Colonic mucosa (tissue), 4 donors: ENCODE measurements at places on chromosomes 13 and 19. TPM values are rescaled to one million over a fixed set of nuclear protein-coding genes. Genes with fewer than 3 reads are reported as not detected.
A peak's percentile ranks its signal among the peaks of the same experiment; 100 is the strongest.

KIR2DL4 gene
- not detected for total RNA-seq

NXNL1 gene
- not detected for total RNA-seq

ZNF155 gene
- 6.1 TPM for total RNA-seq

CBLC gene
- total RNA-seq, result 65.6 TPM

- H3K27me3 ChIP-seq, result no peaks in the 10 kb centered on the region
- H3K27ac ChIP-seq, result no peak overlapping the region
- H3K4me1 ChIP-seq, result no peaks in the 10 kb centered on the region
- no peak overlapping the region for H3K4me3 ChIP-seq
- DNase-seq, result no peak
Observed at GRCh38 chr13:105709181-105709580, 826.3 kb downstream of the EFNB2 start.

DNA sequence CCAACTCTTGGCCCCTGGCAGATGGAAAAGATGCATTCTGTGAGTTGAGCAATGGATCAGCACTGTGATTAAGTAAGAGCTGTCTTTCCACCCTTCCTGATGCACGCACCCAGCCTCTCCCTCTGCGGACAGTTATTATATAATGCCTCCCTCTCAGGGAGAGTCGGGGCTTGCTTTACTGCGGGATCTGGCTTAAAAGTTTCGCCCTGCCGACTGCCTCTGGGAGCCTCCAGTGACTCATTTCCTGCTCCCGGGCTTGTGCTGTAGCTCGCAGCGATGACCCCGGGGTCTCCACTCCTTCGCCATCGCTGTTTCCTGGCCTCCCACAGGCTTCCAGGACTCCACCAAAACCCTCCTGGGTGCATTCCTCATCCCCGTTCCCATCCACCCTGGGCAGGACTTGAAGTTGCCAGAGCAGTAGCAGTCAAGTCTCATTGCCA lies 107.4 kb upstream of the SLC7A1 start:
- no peaks in the 10 kb centered on the region for H3K36me3 ChIP-seq
- no peak for DNase-seq

GRCh38 chr19:10395436-10395835 lies 7.9 kb downstream of the CDC37 start:
- no peaks in the 10 kb centered on the region for H3K27me3 ChIP-seq
- no peak overlapping the region for H3K4me3 ChIP-seq
- H3K27ac ChIP-seq, result no peak overlapping the region
- H3K4me1 ChIP-seq, result no peaks in the 10 kb centered on the region
- no peak for DNase-seq

GRCh38 chr13:112575675-112576074 lies 12.3 kb downstream of the TUBGCP3 start:
- no peaks in the 10 kb centered on the region for H3K27me3 ChIP-seq
- H3K4me3 ChIP-seq, result no peak overlapping the region
- no peaks in the 10 kb centered on the region for H3K4me1 ChIP-seq
- H3K36me3 ChIP-seq, result no peaks in the 10 kb centered on the region
- DNase-seq, result no peak
- H3K27ac ChIP-seq, result no peak overlapping the region

- H3K36me3 ChIP-seq, result no peaks in the 10 kb centered on the region
- peak overlapping the region; percentile 99 for H3K4me3 ChIP-seq
- no peaks in the 10 kb centered on the region for H3K27me3 ChIP-seq
- DNase-seq, result peak; percentile 76
- peak overlapping the region; percentile 93 for H3K27ac ChIP-seq
Observed at GRCh38 chr19:570937-571565, 1.3 kb upstream of the BSG start.

DNA sequence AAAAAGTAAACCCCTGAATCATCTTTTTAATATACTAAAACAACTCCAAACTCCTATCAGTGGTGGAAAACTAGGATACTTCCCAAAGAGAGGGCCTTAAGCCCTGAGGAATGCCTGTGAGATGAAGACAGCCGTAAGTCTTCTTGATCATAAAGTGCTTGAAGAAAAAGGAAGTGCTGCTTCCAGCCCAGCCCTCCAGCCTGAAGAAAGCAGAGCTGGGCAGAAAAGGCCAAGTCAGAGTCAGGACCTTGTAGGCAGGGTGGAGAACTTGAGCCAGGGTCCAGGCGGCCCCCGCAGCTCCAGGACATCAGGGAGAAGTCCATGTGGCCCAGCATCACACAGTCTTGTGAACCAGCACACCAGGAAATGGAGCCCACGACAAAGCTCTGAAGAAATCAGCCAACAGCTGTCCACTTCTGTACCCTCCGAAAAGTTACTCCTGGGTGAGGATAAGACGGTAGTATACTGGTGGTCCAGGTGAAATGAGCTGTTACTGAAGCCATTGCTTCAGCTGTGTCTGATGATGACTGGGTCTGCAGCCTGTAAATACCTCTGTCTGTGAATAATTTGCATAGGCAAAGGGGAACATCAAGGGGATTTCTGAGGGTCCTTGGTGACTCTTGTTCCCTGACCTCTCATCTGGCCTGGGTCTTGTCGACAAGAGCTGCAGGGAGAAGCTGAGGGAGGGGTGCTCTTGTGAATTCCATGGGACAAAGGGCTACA lies 18.7 kb upstream of the CRYL1 start:
- H3K36me3 ChIP-seq, result no peaks in the 10 kb centered on the region
- no peak overlapping the region for H3K27ac ChIP-seq
- peaks cover 4% of the 10 kb centered on the region for H3K4me1 ChIP-seq
- H3K4me3 ChIP-seq, result no peak overlapping the region

- no peaks in the 10 kb centered on the region for H3K27me3 ChIP-seq
- no peak for DNase-seq
- H3K27ac ChIP-seq, result no peak overlapping the region
Observed at GRCh38 chr13:46964789-46965527, 68.1 kb upstream of the HTR2A start.

GRCh38 chr13:39612023-39612637 lies 9.1 kb upstream of the LHFPL6 start:
- no peaks in the 10 kb centered on the region for H3K4me1 ChIP-seq
- no peak overlapping the region for H3K27ac ChIP-seq
- no peaks in the 10 kb centered on the region for H3K36me3 ChIP-seq
- H3K27me3 ChIP-seq, result no peaks in the 10 kb centered on the region
- H3K4me3 ChIP-seq, result no peak overlapping the region
- peak; percentile 77 for DNase-seq

DNA sequence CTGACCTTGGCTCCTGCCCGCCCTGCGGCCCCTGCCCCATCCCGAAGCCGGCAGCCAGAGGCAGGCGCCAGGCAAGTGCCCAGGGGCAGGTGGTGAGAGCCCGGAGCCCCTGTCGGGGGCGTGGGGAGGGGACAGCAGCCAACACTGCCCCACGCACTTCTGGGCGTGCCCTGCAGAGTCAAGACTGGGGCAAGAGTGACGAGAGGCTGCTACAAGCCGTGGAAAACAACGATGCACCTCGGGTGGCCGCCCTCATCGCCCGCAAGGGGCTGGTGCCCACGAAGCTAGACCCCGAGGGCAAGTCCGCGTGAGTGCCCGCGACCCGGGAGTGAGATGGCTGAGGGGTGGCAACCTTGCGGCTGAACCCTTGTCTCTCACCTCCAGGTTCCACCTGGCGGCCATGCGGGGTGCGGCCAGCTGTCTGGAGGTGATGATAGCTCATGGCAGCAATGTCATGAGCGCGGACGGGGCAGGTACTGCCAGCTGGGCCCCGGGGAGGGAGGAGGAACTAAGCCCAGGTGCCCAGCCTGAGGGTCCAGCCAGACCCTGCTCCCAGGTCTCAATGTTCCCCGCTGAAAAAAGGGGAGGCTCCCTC lies 17.3 kb downstream of the ANKRD24 start:
- H3K27ac ChIP-seq, result no peak overlapping the region
- no peaks in the 10 kb centered on the region for H3K4me1 ChIP-seq
- no peaks in the 10 kb centered on the region for H3K36me3 ChIP-seq
- peaks cover 21% of the 10 kb centered on the region for H3K27me3 ChIP-seq

- H3K4me1 ChIP-seq, result no peaks in the 10 kb centered on the region
- no peaks in the 10 kb centered on the region for H3K27me3 ChIP-seq
- H3K4me3 ChIP-seq, result no peak overlapping the region
- DNase-seq, result no peak
- no peak overlapping the region for H3K27ac ChIP-seq
Observed at GRCh38 chr13:113669231-113669754, 2.3 kb downstream of the GRK1 start.

- H3K27me3 ChIP-seq, result no peaks in the 10 kb centered on the region
- DNase-seq, result no peak
- no peaks in the 10 kb centered on the region for H3K36me3 ChIP-seq
- H3K27ac ChIP-seq, result no peak overlapping the region
- no peaks in the 10 kb centered on the region for H3K4me1 ChIP-seq
Observed at GRCh38 chr13:29958476-29958875, 108.1 kb upstream of the UBL3 start.

GRCh38 chr19:55660404-55660803 lies 5.6 kb downstream of the U2AF2 start:
- peaks cover 21% of the 10 kb centered on the region for H3K4me1 ChIP-seq
- no peak for DNase-seq
- H3K27ac ChIP-seq, result no peak overlapping the region
- H3K36me3 ChIP-seq, result peaks cover 19% of the 10 kb centered on the region

- no peaks in the 10 kb centered on the region for H3K27me3 ChIP-seq
- no peak overlapping the region for H3K4me3 ChIP-seq
- H3K36me3 ChIP-seq, result no peaks in the 10 kb centered on the region
Observed at GRCh38 chr13:29752175-29752574, 98.2 kb downstream of the UBL3 start.

DNA sequence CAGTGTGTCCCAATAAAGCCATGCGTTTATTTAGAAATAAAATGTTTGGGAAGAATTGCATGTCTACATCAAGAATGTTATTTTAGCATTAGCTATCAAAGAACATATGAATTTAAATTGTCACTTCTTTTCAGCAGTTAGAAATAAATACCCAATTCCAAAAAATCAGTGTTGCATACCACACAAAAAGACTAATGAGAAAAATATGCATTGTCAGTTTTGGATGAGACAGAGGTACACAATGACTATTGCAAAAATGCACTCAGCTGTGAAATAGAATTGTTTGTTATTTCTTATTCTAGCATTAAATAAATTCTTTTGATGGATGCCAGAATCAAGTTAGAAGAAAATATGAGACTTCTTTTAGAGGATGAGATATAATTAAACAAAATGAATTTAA lies 833.9 kb downstream of the SLITRK1 start:
- no peaks in the 10 kb centered on the region for H3K4me1 ChIP-seq
- no peak for DNase-seq
- H3K36me3 ChIP-seq, result no peaks in the 10 kb centered on the region
- H3K27me3 ChIP-seq, result no peaks in the 10 kb centered on the region
- no peak overlapping the region for H3K27ac ChIP-seq

DNA sequence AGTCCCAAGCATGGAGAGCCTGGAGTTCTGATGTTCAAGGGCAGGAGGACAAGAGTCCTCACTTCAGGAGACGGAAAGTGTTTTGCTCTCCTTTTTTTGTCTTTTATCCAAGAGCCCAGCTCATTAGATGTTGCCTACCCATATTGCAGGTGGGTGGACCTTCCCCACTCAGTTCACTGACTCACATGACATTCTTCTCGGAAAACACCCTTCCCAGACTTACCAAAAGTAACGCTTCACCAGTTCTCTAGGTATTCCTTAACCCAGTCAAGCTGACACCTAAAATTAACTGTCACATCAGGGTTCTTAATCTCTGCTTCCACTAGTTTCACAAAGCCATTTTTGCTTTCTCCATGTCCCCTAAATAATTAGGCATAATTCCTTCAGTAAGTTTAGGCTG lies 2215.4 kb upstream of the PCDH20 start:
- H3K27ac ChIP-seq, result no peak overlapping the region
- DNase-seq, result no peak
- H3K4me3 ChIP-seq, result no peak overlapping the region

DNA sequence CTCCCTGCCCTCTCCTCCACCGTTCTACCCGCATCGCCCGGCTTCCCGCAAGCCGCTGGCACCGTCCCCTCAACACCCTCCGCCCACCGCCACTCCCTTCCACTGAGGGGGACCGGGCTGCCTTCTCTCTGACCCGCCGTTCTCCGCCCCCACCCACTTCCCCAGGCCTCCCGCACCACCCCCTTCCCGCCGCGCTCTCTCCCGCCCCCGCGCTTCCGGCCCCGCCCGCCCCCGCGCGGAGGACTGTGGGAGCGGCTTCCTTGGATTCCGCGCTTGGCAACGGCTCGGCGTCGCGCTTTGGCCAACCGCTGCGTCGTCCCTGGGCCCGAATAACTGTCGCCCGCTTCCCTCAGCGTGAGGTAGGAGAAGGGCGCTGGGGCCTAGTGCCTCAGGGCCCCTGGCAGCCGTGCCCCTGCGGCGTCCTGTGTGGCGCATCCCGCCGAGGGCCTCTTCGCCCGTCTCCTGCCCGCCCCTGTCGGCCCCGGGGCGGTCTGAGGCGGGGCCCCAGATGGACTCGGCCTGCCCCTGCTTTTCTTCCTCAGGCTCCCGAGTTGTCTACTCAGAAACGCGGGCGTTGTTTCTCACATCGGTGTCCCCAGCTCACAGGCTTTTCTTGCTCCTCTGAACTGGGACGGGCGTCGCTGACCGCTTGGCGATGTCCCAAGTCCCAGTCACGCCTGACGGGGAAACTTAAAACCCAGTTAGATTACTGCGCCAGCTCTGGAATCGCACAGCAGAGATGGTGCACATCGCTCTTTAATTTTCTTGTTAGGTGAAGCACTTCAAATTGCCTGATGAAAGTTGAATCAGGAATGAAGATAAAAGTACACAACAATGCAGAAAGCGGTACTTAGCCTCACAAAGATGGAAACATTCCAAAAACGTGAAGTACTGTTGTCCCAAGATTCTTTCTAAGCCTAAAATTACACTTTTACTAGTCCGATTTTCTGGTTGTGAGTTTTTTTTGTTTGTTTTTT lies at the start of gene IFT88:
IFT88 (plus strand) TSS at position 260 of the 977 bp plus-strand sequence. CDS start 7,229 bp downstream, outside the sequence.
- peak; percentile 93 for DNase-seq
- H3K4me1 ChIP-seq, result peaks cover 7% of the 10 kb centered on the region
